SK-N-SH treated with all-trans-retinoic acid at 6 μM for 48 hours (cell line): ENCODE measurements at places on chromosomes 12 and 14.

- ATAC-seq, result no peak
Observed at GRCh38 chr12:62966990-62967506, 32.1 kb upstream of the PPM1H start.

DNA sequence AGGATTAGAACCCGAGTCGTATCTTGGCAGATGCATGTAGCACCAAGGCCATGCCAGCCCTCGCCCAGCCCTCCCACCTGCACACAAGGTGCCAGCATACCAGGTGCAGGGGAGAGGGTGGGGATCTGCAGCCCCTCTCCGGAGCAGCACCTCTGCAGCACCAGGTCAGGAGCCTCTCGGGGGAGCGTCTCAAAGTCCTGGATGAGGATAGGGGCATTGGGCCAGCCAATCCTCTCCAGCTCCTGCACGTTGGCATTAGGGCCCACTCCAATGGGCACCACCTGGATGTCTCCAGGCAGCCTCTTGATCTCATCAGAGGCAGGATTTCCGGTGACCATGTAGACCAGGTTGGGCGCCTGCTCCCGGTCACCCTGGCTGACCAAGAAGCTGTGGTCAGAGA, 73.2 kb upstream of the ANO2 start:
- ATAC-seq, result no peak

DNA sequence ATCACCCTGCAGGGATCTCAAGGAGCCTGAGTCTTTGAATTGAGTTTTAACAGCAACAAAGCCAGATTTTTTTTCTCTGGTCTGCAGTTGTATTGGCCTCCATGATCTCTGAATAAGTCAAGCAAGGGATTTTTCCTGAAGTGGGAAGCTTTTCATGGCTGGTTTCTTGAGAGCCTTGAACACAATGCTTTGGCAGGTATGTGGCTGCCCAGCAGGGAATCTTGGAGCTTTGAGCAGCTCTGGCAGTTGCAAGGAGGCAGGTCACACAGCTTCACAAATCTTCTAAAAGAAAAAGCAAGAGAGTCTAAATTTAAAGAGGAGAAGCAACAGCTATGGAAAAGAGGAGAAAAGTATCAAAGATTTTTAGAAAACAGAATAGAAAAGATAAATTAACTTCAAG, 60.1 kb downstream of the RPS29 start:
- no peak for ATAC-seq

DNA sequence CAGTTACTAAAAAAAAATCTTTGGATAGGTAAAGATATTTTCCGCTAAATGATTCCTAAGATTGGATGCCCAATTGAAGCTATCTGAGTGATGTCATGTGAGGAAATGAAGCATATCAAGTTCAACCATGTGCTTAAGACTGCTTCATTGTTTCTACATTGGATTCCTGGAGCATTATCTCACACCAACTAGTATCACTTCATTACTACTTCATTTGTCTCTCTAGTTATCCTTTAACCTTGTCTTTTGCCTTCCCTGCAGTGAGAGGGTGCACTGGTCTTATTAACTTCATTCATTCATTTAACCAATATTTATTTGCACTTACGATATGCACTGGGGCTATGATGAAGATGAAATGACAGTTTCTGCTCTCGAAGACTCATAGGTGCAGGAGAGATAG, 198.1 kb downstream of the SLC38A4 start:
- ATAC-seq, result no peak

- no peak for ATAC-seq
Observed at GRCh38 chr14:74568911-74569310, 43.1 kb downstream of the LTBP2 start.

GRCh38 chr14:92959189-92959531, 36.2 kb downstream of the CHGA start:
- peak; percentile 11; the same call in 1 of the 3 replicates for ATAC-seq

GRCh38 chr12:111037047-111037446, 116.7 kb upstream of the MYL2 start:
- no peak for ATAC-seq

DNA sequence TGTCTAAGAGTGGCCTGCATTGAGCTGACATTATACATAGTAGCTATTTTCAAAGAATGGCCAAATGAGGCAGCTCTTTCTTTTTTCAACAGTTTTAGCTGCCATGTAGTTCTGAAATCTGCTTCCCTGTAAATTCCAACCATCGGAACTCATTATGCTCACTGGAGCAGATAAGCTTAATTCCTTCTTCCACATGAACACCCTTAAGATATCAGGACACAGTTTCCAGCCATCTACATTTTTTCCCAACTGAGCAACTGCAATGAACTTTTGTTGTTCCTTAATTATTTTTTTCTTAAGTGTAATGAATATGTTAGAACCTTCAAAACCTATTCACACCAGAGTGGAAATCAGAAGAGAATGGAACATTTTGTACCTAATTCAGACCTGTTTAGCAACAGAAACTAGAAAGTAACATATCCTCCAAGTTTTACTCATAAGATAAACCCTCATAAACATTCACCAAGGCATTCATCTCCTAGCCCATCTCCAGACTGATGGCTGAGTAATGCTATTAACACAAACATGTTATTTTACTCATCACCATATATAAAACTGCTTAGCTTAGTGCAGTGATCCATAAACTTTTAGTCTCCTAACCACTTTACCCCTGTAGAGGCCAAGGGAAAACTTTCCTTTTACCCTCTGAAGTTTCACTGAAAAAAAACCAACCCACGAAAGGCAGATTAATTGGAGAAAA, 296.1 kb upstream of the SYT1 start:
- ATAC-seq, result no peak

GRCh38 chr12:76037130-76038103, 5.8 kb upstream of the PHLDA1 start:
- peak; percentile 67 for ATAC-seq

- ATAC-seq, result no peak
Observed at GRCh38 chr12:68587448-68587873, 23.2 kb upstream of the RAP1B start.

GRCh38 chr12:131903270-131904255, 9.1 kb downstream of the ULK1 start:
- no peak for ATAC-seq

DNA sequence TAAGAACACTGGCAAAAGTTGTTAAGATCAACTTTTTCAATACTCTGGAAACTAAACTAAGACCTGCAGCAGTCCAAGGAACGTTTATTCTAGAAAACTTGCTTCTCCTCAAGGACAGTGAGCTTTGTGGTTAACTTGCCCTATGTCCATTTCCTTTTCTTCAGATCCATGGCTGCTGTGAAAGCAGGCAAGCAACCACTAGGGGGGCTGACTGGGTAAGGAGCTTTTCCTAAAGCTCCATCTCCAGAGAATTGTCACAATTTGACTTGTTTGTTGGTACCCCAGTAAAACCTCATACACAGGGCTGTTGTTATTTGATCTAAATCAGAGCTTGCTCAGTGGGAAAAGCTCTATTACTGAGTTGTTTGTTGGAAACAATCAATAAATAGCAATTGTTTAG, 10.1 kb upstream of the RPL10L start:
- no peak for ATAC-seq

DNA sequence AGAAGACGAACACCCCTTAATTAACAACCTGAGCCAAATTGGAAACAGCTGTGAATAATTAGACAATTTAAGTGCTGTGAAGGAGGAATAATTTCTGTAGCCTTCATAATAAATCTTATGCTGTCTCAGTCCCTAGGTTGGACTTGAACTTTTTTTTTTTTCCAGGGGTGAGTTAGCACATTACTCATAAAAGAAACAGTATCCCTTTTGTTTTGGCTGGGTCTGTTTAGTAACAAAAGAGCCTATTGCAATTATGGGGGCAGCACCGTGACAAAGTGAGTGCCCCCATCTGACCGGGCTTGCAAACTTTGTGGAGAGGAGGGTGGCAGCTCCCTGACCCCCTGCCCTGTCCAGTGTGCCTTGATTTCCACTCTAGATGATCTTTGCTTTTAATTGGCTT, 167.4 kb downstream of the DICER1 start:
- no peak for ATAC-seq

- ATAC-seq, result no peak
Observed at GRCh38 chr12:101221301-101221700, 11.3 kb upstream of the SLC5A8 start.

- ATAC-seq, result no peak
Observed at GRCh38 chr14:68733086-68733914, 59.6 kb downstream of the ZFP36L1 start.

DNA sequence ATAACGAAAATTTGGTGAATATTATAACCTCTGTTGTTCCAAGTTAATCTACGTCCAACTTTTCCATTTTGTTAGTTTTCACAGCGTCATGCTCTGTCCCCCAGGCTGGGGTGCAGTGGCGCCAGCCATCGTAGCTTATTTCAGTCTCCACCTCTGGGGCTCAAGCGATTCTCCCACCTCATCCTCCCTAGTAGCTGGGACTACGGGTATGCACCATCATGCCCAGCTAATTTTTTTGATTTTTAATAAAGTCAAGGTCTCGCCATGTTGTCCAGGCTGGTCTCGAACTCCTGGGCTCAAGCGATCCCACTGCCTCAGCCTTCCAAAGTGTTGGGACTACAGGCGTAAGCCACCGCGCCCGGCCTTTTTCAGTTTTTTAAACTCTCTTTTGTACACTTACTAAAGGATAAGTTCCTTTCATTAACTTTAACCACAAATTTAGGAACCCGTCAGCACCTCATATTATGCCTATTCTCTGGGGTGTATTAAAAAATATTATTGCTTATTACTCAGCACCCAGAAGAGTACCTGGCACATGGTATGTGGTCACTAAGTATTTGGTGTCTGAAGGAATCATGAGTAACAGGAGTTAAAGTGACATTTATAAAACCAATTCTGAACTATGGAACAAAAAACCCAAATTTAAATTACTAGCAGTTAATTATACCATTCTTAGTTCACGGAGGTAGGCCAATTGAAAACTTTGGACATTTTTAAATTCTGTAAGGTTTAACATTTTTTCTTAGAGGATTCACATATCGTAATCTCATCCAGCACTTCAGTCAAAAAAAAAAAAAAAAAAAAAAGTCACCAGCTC, 925 bp upstream of the MIPOL1 start:
- no peak for ATAC-seq

DNA sequence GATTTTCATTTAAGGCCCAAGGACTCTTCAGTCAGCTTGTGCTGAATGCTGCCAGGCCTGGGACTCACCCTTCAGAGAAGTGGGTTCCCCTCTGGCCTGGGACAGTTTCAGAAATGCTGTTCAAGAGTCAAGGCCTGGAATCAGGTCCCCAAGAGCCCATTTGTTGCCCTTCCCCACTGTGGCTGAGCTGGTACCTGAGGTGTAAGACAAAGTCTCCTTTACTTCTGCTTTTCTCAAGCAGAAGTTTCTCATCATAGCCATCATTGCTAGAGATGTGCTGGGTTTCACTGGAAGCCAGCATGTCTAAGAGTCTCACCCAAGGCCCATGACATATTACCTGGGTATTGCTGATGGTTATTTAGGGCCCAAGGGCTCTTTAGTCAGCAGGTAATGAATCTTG, 8.9 kb downstream of the FANCM start:
- ATAC-seq, result no peak

- ATAC-seq, result peak; percentile 95
Observed at GRCh38 chr12:54201001-54201794, 12.4 kb upstream of the SMUG1 start.

- ATAC-seq, result no peak
Observed at GRCh38 chr14:100841066-100841760, 15.3 kb downstream of the MEG3 start.

DNA sequence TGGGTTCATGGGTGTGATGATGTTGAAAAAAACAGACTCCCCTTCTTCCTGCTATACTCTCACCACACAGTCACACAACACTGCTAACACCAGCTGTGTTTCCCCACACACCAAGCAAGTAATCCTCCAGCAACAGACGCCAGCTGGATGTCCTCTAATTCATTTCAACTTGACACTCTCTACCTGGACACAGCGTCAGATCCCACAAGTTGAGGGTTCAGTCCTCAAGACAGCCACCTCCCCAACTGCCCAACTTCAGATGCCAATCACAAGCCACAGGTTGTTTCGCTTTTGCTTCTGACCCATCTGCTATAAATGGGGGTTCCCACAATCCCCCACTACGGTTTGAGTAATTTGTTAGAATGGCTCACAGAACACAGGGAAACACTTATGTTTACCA, 49.3 kb downstream of the TMEM30B start:
- no peak for ATAC-seq

DNA sequence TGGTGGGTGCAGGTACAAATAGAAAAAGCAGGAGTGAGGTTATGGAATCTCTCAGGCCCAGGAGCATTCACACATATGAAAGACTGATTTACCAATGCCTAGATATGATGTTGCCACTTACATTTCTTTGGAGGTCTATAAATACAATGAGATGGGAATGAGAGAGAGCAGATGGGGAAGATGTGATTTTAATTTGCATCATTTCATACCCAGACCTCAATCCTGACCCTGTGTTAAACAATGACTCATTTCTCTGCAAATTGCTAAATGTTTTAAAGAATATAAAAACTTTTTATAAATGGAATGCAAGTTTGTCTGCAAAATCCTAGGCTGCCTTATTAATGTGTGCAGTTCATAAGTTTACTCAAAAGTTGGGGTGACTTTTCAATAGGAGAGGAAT, 38.6 kb upstream of the GNG2 start:
- ATAC-seq, result peak; percentile 68

- ATAC-seq, result no peak
Observed at GRCh38 chr12:83378186-83378727, 691.6 kb downstream of the TMTC2 start.

DNA sequence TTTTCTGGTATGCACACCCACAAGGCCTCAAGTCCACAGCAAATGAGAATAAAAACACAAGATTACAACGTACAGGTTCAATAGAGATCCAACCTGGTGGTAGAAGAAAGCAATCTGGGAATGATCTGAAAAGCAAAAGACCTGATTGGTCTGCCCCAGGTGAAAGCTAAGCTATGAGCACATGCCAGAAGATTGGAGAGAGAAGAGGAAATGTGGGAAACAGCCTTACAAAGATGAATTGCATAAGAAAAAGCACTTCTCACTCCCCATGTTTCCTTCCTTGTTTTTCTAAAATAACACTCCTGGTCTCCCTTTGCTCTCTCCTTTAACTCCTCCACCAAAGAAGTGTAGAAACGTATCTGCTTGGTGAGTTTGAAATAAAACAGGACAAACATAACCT, 77.3 kb upstream of the ANO6 start:
- ATAC-seq, result no peak

- ATAC-seq, result no peak
Observed at GRCh38 chr14:71358209-71358931, 451.1 kb downstream of the PCNX1 start.

- no peak for ATAC-seq
Observed at GRCh38 chr14:79745046-79745445, 466.3 kb downstream of the DIO2 start.

- ATAC-seq, result peak; percentile 15; the same call in 2 of the 3 replicates
Observed at GRCh38 chr12:105331805-105332251, 1.3 kb downstream of the C12orf75 start.

GRCh38 chr14:62604524-62604923, 440.7 kb downstream of the KCNH5 start:
- ATAC-seq, result no peak

- no peak for ATAC-seq
Observed at GRCh38 chr14:75258079-75258802, 20.4 kb upstream of the FOS start.

GRCh38 chr12:79522257-79522988, 168.3 kb downstream of the PAWR start:
- no peak for ATAC-seq

- ATAC-seq, result no peak
Observed at GRCh38 chr14:88198446-88198845, 124.6 kb downstream of the KCNK10 start.
